ENCODE measurements at places on chromosomes 2 and 18.

GRCh38 chr18:69954719-69955480 lies 7.2 kb upstream of the CD226 start:
- DNase-seq = no peak

DNA sequence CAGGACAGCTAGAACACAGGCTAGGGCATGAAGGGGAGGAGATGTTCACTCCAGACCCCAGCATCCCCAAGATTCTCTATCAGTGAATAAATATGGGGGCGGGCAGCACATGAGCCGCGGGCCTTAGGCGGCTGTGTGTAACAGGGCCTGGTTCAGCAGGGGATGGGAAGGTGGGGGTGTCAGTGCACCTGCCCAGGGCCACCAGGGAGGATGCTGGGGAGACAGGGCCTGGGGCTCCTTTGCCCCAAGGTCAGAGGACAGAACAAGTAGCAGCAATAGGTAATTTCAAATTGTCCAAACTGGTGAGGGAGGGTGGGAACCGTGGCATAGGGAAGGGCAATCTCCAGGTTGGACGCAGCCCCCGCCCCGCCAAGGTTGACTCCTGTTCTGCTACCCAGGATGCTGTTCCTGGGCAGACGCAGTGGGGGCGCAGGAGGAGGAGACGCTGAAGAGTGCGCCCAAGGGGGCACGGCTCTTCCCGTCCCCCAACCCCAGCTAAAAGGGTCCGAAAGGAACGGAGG lies 16.2 kb downstream of the CYP26B1 start:
- no peak for DNase-seq

- peak; percentile 63 for DNase-seq
Observed at GRCh38 chr2:85266146-85267041, 61.4 kb downstream of the TGOLN2 start.

DNA sequence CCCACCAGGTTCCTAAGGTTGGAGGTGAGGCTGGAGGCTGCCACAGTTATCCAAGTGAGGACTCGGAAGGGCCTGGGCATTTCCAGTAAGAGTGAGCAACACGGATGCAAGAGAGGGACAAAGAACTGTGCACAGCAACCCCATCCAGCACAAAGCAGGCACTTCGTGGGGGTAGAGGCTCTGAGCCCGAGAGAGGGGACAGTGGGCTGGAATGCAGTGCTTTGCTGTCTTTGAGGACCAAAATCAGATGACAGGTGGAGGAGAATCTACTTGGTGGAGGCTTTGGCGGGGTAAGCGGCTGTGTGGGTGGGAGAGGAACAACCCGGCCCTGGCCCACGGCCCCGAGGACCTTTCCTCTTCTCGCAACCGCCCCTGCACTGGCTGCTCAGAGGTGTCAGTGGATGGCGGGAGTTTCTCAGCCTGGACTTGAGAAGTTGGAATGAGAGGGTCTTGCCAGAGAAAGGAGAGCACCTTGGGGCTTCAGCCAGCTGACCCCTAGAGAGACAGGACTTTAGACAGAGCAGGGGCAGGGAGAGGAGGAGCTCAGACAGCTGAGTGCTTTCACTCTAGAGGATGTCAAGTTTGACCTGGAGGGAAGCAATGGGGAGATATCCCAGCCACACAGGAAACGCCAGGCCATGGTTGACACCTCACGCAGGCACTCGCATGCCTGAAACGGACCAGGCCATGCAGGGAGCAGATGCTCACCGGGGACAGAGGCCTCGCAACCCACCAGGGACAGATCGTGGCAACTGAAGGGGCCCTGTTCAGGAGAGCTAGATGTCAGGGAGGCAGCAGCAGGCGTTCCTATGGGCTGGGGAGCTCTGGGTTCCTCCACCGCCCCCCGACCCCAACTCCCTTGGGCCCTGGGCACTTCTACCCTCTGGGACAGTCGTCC lies 11.6 kb downstream of the RAMP1 start:
- no peak for DNase-seq

- DNase-seq = no peak
Observed at GRCh38 chr2:226450141-226450540, 349.5 kb downstream of the IRS1 start.

DNA sequence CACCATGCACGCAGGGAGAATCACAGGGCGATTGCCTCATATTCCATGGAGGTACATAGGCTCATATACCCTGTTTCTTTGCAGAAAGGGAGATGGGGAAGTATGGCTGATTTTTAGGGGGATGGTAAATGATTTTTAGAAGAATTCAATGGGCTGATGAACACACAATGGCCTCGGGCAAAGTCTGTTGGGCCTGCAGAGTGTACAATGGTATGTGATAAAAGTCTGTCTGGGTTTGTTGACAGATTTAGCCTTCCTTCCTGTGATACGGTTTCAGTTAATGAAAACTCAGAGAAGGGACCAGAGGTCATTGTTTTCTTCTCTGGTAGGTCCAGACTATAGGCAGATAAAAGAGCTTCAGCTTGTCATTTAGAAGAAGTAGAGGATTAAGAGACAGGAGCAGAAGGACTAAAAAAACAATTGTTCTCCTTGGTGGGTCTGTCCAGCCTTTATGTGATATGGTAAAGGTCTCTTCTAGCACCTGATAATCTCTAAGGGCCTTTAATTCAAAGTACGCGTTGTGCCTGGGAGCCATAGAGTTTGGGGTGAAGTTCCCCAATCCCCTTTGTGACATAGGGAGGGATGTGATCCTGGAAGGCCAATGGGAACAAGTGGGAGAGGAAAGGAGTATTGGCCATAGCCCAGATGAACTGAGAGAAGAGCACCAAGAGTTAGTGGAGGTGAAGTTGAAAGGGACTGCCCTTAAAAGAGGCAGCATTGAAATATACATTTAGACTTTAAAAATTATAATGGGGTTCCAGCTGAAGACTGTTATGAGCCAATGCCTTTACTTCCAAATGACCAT lies 107.5 kb upstream of the SERPINE2 start:
- DNase-seq = no peak

- DNase-seq = no peak
Observed at GRCh38 chr2:55017880-55018279, 32.4 kb downstream of the RTN4 start.

DNA sequence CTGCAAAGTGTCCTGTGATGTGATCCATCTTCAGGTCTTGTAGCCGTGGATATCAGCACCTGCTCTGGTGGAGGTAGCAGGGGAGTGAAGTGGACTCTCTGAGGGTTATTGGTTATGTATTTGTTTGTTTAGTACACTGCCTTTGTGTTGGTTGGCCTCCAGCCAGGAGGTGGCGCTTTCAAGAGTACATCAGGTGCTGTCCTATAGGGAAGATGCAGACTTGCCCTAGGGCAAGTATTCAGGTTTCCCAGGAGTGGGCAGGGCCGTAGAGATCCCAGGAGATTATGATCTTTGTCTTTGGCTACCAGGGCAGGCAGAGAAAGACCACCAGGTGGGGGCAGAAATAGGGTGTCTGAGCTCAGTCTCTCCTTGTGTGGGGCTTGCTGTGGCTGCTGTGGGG lies 411.8 kb downstream of the SOX11 start:
- no peak for DNase-seq

- DNase-seq = no peak
Observed at GRCh38 chr18:58785171-58785805, 79.4 kb upstream of the ZNF532 start.

GRCh38 chr2:168538534-168538933 lies 82.5 kb downstream of the CERS6 start:
- DNase-seq = no peak

DNA sequence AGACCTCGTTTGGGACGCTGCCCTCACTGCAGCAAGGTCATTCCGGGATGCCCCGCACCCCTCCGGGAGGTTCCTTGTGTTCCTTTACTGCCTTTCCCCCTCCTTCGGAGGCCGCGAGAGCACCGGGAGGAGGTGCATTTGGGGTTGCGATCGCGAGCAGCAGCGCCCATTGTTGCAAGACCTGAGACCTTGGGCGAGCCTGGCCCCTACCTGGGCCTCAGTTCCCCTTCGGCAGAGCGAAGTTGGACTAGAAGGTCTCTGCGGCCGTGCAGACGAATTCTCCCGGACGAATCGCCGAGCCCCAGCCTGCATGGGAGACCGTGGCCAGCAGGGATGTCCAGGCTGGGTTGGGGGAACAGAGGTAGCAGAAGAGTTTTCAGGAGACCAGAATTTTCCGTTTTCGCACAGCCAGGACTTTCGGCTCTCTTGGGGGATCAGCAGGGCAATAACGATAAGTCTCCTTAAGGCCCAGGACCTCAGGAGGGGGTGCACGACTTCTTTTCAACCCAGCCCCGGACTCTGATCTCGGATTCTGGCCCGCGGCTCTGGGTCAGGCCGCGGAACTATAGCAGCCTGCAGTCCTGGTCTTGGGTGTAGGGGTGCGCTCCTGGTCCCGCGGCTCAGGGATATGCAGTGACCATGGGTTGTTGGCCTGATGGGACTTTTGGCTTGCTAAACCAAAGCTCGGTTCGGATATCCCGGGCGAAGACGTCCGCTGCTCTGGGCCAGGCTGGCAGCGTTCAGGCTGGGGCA lies 2.8 kb downstream of the GDF7 start:
- no peak for DNase-seq

DNA sequence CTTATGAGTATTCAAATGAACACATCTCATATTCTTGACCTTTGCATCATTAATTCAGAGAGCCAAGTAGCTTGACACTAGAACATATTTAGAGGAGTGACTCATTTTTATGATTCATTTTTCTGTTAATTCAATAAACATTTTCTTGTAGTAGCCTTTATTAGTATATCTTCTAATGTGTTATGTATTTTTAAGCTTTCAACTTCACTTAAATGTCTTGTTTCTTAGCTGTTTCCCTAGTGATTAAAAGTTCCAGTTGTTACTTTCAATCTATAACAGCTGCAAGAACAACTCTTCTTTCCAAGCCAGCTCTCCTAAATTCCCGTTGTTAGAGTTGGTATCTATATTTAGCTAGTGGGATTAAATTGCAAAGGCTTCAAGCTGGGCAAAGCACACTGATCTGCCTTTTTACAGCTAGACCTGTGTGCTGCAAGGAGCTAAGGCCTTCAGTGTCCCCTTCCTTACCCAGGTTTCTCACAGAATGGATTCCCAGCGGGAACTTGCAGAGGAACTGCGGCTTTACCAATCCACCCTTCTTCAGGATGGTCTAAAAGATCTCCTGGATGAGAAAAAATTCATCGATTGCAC lies at the start of gene KLHL41:
TSS of gene KLHL41 (plus strand) at position 405 of the 588 bp plus-strand sequence. CDS start at position 482, 77 bp downstream.
- DNase-seq = no peak

GRCh38 chr2:218691234-218691633 lies 19.3 kb downstream of the STK36 start:
- DNase-seq = no peak

- DNase-seq = no peak
Observed at GRCh38 chr2:33069894-33070651, 123.3 kb downstream of the LTBP1 start.

DNA sequence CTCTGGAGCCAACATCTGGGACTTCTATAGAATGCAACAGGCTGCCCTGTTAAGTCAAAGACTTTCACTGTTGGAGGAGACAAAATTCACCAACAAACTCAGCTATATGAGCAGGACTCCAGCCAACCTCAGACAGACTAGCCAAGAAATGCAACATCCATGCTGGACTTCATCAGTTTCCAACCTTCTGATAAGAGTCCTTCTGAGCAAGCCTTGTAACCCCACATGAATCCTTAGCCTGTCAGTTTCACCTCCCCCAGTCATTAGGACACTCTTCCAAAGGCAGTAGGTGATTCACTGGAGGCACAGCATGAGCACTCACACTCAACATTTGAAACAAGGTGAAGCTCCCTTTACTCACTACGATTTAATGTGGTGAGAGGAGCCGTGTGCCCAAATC lies 5.8 kb downstream of the TBC1D8 start:
- no peak for DNase-seq

DNA sequence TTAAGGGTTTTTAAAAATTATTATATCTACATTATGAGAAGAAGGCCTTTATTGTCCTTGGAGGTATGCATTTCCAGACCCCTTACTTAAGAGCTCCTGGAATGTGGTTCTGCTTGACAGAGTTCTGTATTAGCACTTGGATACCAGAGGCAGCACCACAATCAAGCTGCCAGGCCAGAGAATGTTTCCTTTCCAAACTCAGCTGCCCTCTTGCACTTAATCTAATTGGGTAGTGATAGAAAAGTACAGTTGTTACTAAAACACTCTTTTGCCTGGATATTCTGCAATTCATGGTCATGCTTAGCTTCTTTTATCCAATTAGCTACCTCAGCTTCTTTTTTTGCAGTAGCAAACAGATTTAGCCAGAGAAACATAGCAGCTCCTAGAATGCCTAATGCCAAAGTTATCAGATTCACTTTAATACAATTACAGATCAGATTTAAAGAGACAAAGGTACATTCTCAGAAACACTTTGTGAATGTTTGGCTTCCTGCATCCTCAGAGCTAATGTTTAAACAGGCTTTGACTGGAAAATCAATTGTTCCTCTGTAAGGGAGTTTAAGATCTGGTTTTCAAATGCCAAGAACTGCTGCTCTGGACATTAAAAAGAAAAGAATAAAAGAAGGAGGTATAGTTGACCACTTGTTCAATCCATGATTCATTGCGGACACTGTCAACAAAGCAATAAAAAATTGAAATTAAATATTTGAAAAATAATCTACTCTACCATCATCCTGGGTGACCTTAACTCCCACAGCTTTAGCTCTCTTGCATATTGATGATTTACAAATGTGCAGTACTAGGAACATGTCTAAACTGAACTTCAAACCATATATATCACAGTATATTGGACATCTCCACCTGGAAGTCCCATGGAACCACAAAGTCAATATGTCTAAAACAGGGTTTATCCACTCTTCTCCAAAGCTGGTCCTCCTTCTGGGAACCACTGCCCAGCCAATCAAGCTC lies 12.8 kb downstream of the NOSTRIN start:
- no peak for DNase-seq

GRCh38 chr2:81650048-81650971 lies 1345.8 kb upstream of the LRRTM1 start:
- DNase-seq = no peak

DNA sequence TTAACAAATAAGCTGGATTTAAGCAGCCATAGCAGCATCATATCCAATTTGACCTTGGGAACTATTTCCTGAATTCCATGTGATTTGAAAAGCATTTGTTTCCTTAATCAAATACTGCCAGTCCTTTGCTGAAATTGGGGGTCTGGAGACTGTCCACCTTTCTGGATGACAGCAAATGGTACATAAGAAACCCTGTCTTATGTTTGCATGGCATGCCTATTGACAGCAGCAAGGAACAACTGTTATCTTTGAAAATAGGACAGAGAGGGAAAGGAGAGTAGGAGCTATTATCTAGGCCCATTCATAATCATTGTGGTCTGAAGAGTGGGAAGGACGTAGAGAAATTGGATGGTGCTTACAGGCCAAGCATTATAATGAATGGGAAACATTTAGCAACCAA lies 129.2 kb upstream of the CTNNA2 start:
- DNase-seq = no peak

- DNase-seq = no peak
Observed at GRCh38 chr2:147275943-147276342, 568.9 kb upstream of the ACVR2A start.

- no peak for DNase-seq
Observed at GRCh38 chr2:186309901-186310300, 176.2 kb upstream of the ZC3H15 start.

DNA sequence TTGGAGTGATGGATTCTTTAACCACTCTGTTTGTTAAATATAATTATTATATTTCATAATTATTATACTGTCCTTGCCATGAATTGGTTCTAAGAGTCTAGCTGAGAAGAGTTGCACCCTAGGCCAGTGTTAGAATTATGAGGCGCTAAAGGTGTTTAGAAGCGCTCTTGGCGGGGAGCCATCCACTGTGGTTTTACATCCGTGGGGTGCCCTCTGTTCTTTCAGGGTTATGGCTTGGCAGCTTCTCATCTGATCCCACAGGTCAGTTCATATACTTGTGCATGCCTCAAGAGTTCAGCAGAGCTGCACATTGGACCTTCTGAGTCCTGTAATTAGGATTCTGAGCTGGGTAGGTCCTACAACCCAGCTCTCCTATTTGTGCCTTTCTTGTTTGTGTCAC lies 9.1 kb downstream of the ASAP2 start:
- DNase-seq = no peak
